NCI-H460 (cell line): ENCODE measurements at places on chromosomes 12 and 14.

DNA sequence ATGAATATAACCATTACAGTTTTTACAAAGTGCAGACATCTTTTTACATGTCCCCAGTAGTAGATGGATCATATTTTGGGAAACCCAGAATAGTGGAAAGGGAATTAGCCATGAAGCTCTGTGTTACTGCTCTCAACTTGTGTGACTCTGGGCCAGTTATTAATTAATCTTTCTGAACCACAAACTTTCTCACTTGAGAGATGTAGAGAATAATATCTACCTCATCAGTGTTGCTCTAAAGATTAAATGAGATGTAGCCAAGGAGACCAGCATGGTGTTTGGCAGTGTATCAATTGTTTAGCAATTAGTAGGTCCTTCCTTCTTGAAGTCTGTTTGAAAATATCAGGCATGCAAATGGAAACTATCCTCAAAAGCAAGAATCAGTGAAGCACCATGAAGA is 169.2 kb downstream of the TMTC2 start:
- no peak for DNase-seq

DNA sequence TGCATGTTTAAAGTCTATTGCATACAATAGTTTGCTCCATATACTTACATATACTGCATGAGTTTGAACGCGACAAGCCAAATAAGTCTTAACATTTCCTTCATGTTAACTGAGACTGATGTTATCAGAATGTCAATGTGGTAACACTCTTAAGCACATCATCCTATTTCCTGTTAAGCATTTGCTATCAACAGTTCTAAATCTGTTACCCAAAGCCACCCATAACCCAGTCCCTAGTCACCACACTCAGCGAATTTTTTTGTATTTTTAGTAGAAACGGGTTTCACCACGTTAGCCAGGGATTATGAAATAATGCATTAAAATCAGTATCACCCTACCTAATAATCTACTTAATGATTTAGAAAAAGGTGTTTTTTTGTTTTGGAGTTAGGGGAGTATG is 39.4 kb downstream of the HNRNPC start:
- no peak for DNase-seq

DNA sequence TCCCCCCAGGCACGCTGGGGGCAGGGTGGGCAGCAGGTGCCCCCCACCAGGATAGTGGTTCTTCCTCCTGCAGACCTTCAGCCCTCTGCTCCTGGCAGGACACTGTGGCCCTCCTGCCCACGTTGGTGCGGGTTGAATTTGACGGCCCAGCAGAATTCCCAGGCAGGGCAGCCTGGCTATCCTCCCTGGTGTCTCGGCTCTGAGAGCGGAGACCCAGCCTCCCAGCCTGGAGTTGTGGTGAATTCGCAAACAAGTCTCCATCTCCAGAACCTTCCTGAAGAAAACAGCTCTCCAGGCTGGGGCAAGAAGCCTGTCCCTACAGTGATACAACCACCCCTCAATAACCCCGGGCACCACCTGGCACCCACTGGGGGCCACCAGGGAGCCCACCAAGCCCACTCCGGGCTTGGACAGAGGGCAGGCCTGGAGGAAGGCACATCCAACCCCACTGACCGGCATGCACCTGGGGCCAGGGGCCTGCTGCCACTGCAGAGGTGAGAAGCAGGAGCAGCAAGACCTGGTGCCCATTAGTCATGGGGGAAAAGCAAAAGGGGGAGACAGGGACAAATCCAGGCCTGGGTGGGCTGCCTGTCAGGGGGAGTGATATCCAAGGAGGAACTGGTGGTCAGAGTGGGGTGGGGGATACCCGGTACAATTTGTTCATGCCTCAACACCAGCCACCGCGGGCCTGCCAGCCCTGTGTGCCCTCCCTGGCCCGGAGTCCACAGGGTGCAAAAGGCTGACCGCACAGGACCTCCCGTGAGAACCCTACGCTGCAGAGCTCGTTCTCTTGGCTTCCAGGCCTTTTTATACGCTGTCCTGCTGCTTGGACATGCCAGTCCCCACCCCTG is 3.6 kb downstream of the ANKRD9 start:
- DNase-seq, result no peak

- no peak for DNase-seq
These were observed 270.6 kb upstream of the TBX3 start for GRCh38 chr12:114954511-114955055.

DNA sequence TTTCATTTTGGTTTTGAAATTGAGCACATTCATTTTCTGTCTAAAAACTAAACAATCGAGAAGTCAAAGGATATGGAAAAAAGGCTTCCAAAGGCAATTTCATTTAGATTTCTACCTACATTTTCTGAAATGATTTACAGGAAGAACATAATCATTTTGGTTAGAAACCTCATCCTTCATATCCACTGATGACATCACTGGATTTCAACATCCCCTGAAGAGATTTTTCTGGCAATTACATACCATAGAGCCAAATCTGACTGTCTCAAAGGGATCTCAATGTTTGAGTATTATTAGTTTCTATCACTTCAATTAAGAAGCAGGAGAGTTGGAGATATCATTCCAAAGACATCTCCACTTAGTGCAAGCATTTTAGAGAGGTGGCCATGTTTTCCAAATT is 137.8 kb downstream of the TTC7B start:
- DNase-seq, result no peak

GRCh38 chr14:71692496-71692895 is 239.7 kb upstream of the RGS6 start:
- no peak for DNase-seq

- peak; percentile 96 for DNase-seq
These were observed at the start of gene ZFP36L1 for GRCh38 chr14:68792979-68793733. Gene ZFP36L1, minus strand, starts transcription at chr14:68793067. Its CDS starts 129 bp downstream, at chr14:68792938.

GRCh38 chr14:93023802-93024434 is 91.8 kb downstream of the ITPK1 start:
- DNase-seq, result no peak

GRCh38 chr12:110888256-110888991 is 32.0 kb downstream of the MYL2 start:
- no peak for DNase-seq

DNA sequence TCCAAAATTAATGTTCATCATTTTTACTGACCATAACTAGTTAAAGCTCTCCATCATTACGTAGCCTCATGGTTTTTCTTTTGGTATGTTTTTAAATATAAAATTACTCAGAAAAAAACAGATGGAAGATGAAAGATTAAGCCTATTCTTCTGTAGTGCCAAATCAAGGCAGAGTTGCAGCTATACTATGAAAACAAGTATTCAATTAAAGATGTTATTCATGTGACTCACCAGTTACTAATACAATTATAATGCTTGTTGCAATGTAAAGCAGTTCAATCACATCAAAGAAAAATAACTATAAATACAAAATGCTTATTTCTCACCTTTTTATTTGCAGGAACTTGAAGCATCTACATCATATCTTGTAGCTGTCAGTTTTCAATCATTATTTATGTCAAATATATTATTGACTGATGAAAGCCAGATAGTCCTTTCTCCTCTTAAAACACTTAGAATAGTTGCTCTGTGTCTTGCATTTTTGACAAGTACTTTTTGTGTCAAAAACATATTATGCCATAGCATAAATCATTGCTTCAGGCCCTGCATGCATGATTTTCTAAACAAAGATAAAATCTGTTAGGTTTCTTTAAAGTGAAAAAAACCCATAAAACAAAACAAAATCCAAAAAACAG is 36.0 kb upstream of the TRHDE start:
- no peak for DNase-seq

- peak; percentile 57 for DNase-seq
These were observed 63.5 kb downstream of the DGLUCY start for GRCh38 chr14:91177073-91178034.
